ENCODE measurements at places on chromosomes 4 and X.

DNA sequence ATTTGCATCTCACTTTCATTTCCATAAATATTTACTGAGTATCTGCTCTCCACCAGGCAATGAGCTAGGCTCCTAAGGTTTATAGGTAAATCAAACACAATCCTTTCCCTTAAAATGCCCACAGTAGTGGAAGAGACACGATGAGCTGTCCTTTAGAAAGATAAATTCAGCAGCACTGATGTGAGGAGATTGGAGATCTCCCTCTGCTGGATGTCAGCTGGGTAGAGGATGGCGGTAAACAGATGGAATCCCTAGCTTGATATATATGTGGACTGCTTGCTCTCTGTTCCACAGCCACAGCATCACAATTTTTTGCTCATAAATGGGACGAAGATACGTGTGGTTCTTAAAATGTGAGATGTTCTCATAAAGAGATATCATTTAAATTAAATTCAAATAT, 216.4 kb upstream of the RASGEF1B start:
- no peak for DNase-seq

GRCh38 chr4:185550933-185551332, 15.6 kb upstream of the PDLIM3 start:
- no peak for DNase-seq

DNA sequence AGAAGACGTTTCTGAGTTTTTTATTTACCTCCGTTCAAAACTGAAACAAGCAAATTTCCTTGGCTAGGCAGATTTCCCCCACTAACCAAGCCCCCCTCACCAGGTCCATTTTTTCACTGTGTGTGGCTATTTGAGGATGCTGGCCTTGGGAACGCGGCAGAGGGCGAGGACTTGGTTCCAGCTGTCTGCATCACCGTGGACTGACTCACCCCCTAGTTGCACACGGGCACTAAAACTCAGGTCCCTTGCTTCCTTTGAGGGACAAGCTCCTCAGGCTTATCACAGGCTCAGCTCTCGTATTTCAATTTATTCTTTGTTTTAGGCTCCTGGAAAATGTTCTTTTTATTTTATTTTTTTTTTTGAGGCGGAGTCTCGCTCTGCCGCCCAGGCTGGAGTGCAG, 8.4 kb upstream of the MTNR1A start:
- DNase-seq, result no peak

DNA sequence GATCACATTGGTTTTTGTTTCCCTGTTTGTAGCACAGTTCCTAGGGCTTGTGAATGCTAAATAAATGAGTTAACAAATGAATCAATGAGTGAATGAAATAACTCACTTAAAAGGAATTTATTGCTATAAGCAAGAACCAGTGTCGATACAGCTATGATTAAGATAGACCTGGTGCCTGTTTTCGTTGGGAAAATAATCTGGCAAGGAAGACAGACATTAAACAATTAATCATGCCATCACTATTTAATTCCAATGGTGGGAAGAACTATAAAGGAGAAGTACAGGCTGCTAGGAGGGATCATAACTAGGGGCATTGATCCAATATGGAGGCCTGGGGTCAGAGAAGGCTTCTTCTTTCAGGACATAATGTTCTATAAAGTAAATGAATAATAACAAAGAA, 4.5 kb upstream of the CBR4 start:
- no peak for DNase-seq

DNA sequence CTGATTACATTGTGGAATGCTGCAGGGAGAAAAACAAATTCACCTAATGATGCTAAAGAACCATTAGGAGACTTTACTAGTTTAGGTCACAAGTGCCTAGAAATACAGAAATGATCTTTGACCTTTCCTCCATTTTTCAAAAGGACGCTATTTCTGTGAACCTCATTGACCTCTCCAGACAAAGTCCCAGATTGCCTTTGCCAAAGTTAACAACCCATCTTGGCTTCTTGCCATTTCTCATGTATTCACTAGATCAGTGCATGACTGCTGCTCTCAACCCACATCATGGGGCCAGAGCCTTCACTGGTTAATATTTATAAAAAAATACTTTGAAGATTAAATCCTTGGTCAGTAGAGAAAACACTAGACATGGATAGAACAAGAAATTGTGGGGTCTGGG, 19.9 kb upstream of the AR start:
- no peak for DNase-seq

DNA sequence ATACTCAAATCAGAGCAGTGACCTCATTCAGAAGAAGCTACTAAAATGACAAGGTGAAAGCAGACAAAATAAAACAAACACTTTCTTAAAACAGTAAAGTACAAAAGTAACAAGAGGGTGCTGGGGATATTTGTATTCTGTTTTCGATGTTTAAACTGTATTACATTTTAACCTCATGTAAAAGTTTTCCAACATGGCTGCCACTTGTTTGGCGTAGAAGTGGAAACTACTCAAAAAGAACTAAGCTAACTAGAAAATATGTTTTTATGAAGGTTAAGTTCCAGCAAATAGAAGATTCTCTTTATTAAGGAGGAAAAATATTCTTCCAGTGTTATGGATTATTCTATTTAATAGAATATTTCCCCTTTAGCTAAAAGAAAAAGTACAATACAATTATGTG, 155.0 kb downstream of the FBXW7 start:
- DNase-seq, result no peak
